ENCODE measurements at places on chromosomes 6 and 20.

GRCh38 chr6:13412639-13413465, 74.5 kb downstream of the GFOD1 start:
- no peak for DNase-seq

GRCh38 chr6:49329186-49329585, 133.9 kb downstream of the MMUT start:
- no peak for DNase-seq

DNA sequence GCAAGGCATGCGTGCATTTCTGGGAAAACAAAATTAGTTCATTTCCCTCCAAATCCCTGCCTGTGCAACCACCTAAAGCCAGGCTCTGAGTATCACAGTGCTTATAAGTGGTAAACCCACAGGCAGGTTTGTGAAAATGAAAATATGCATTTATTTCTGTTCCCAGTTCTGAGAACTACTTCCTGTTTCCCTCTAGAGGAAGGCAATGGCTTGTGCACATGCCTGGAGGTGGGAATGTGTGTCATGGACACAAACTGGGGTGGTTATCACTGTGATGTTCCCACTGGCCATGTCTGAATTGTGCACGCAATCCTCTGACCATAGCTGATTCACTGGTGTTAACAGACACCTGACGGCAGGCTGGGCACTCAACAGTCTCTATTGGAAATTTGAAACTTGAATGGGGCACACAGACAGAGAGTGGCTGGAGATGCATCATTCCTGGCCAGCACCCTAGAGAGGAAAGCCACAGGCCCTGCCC, 26.3 kb downstream of the FAM110A start:
- DNase-seq, result no peak

DNA sequence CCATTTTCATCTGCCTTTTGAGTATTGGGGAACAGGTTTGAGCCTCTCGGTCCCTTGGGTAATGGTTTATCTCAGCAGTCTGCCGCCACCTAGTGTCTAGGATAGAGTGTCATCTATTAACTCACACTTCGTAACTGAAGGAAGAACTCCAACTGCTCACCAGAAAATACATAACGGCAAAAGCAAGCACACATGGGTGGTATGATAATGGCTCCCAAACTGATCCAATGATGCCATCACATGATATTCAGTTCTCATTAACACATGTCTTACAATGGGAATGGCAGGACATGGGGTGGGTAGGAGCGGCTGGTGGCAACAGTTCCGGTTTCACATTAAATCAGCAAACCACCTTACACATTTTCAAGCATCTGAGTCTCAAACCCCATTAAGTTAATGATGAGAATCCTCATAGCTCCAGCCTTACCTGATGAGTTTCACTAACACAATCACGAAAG, 110.7 kb upstream of the PHACTR1 start:
- DNase-seq, result peak; percentile 86

- DNase-seq, result no peak
These were observed 161.7 kb downstream of the BMP7 start for GRCh38 chr20:57104651-57105204.

Measured in NCI-H526 (cell line).